Amniotic stem cell (primary cell): ENCODE measurements at places on chromosomes 5 and 9.
A peak's percentile ranks its signal among the peaks of the same experiment; 100 is the strongest.

GRCh38 chr9:77386187-77386586, 208.9 kb downstream of the VPS13A start:
- no peak for DNase-seq

- no peak for DNase-seq
Measured at GRCh38 chr5:71996789-71997188, 110.5 kb upstream of the MAP1B start.

DNA sequence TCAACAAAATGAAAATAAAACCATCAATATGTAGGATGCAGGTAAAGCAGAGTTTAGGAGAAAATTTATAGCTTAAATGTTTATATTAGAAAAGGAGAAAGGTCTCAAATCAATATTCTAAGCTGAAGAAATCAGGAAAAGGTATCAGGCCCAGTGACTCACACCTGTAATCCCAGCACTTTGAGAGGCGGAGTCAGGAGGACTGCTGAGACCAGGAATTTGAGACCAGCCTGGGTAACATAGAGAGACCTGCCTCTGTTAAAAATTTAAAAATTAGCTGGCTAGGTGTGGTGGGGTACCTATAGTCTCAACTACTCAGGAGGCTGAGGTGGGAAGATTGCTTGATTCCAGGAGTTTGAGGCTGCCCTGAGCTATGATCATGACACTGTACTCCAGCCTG, 32.2 kb downstream of the CCDC69 start:
- DNase-seq, result no peak

DNA sequence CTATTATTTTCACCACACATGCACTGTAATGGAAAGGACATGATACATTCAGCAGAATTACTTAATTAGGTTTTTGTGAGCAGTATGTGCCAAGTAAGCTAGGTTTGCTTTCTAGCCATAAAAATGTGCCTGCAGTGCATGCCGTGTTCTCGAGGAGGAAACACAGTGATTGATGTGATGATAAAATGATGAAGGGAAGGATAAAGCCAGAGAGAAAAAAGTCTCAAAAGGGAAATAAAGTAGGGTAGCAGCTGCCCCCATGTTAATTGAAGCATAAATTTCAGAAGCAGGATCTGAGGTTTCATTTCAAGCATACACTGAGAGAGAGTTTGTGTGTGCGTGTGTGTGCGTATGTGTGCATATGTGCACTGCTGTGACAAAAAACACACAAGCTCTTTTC, 714.2 kb upstream of the C9orf72 start:
- DNase-seq, result no peak

- DNase-seq, result no peak
Measured at GRCh38 chr5:86332851-86333250, 284.9 kb upstream of the COX7C start.

DNA sequence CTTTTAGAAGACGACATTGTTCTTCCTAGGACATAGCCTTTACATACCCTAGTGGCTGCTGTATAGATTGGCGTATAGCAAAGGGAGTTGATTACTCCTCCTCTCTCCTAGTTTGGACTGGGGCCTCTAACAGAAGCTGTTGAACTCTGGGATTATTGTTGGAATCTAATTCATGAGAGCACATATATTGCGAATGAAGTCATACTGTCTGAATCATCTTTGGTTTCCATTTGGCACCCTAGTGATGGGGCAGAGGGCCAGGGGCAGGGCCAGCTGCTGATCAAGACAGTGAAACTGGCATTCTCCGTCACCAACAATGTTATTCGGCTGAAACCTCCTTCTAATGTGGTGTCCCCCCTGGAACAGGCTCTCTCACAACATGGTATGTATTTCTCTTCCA, 40.3 kb downstream of the NUP188 start:
- DNase-seq, result peak; percentile 36

DNA sequence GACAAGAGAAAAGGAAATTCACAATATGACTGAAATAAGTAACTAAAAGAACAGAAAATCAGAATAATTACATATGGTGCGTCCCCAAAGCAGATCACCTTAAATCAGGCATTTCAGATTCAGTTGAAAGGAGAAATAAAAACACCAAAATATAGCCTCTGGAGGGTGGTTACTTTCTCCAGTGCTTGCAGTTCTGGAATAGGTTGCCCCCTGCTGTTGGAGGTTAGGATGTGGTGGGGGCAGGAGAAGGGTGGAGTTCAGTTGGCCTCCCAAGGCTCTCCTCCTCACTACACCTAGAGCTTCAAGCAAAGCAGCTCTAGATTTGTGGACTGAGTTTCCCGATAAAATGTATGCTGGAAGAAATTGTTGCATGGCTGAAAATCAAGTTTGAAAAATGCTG, 338.2 kb upstream of the TLE4 start:
- no peak for DNase-seq

DNA sequence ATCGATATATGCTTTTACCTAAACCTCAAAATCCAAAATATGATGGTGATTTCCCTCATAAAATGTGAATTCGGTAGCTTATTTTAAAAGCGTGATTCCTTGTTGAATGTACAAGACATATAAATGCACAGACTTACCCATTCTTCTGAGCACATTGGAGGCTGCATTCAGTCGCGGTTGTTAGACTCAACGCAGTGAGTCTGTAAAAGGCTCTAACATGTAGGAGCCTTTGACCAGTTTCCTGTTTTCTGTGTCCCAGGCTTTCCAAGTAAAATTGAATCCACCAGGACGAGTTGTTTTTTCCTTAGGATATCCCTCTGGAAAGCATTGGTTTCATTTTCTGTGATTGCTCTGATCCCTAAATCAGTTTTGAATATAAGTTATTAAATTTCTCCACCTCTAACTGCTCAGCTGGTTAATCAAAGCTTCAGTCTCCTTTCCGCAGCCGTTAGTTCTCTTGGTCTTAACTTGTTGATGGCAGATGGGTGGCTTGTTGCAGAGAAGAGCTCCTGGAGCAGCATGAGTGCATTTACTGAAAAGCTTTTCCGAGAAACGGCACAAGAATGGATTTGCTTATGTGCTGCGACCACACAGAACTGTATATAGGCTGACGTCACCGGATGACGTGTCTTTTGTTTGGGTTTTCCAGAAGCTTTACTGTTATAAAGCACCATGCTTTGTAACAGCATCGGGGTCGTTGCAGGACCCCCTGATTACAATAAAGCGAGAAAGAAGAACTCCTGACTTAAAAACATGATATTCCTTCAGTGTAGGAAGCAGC, at the start of gene LRRTM2:
Gene LRRTM2, minus strand, starts transcription at position 565 of the 781 bp plus-strand sequence. Its CDS starts 424 bp downstream, at position 141.
- peak; percentile 69 for DNase-seq

GRCh38 chr5:139549162-139549894, 11.8 kb upstream of the UBE2D2 start:
- no peak for DNase-seq

DNA sequence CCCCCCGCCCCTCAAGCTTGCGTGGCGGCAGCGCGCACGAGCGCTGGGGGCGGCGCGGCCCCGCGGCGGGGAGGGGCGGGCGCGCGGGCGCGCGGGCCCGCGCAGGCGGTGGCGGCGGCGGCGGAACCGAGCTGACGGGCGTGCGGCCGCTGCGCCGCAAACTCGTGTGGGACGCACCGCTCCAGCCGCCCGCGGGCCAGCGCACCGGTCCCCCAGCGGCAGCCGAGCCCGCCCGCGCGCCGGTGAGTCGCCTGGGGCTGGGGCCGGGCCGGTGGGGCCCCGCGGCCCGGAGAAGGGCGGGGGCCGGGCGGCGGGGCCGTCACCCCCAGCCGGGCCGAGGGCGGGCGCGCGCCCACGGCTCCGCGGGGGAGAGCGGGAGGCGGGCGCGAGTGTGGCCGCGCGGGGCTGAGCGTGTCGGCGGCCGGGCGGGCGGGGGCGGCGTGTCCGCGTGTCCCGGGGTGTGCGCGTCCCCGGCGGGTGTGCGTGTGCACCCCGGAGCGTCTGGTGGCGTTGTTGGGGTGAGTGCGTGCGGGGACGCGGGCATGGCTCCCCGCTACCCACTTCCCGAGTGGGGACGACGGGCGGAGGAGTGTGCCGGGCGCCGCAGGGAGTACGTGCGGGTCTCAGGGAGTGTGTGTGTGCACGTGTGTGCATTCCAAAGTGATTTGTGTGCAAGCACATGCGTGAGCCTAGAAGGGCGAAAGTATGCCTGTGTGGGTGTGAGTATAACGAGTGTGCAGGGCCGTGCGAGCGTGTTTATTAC, at the start of gene NEK6:
Gene NEK6, plus strand, starts transcription at position 106 of the 763 bp plus-strand sequence. CDS start 44,016 bp downstream, outside the sequence.
- peak; percentile 15 for DNase-seq

- DNase-seq, result peak; percentile 12
Measured at GRCh38 chr5:109689740-109690241, at the start of gene MAN2A1. MAN2A1 (plus strand) TSS chr5:109689927; CDS start chr5:109690418, 491 bp downstream.
